ENCODE measurements at places on chromosomes 2 and 18.

GRCh38 chr2:8525582-8526402 lies 156.1 kb upstream of the ID2 start:
- DNase-seq: no peak

DNA sequence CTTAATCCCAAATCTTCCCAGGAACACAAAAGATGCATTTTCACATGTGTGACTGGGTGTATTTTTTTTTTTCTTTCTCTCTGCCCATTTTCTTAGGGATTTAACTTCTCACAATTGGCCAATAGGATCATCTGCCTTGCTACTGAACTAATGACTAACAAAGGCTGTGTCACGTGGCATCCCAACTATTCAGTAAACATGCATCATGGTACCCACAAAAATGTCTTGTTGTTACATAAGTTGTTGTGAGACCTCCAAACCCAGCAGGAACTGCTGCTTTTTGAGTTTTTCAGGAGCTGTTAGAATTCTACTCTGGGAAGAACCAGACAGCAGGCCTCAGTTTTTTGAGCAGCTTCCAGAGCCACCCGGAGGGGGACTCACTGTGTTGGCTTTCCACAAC lies 31.9 kb downstream of the GAD1 start:
- DNase-seq: no peak

DNA sequence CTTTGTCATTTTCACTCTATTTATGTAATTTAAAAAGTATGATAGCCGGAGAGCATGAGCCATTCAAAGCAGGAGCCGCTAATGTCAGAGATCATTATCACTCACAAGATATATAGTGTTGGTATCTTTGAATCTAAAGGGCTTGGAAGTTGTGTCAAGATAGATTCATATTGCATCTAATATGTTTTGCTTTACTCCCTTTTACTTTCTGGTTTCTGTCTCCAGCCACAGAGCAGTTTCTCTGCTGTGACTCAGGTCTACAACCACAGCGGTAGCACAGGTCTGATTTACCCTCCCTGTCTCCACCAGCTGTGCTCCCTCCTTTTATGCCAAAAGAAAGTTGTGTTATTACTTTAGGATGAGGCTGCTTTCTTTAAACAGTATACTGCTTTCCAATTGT lies 424.0 kb downstream of the ARHGAP15 start:
- DNase-seq: no peak

DNA sequence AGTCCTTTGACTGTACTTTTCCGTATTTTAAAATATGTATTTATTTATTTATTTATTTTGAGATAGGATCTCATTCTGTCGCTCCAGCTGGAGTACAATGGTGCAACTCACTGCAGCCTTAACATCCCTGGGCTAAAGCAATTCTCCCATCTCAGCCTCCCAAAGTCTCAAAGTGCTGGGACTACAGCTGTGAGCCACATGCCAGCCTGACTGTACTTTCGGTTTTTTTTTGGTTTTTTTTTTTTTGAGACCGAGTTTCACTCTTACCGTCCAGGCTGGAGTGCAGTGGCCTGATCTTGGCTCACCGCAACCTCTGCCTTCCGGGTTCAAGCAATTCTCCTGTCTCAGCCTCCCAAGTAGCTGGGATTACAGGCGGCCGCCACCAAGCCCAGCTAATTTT lies 28.9 kb upstream of the CCNYL1 start:
- DNase-seq: no peak

- no peak for DNase-seq
Observed at GRCh38 chr18:68848242-68848641, 50.4 kb downstream of the CCDC102B start.

All from SIG-M5 (cell line).